ENCODE measurements at places on chromosomes 4 and X.

DNA sequence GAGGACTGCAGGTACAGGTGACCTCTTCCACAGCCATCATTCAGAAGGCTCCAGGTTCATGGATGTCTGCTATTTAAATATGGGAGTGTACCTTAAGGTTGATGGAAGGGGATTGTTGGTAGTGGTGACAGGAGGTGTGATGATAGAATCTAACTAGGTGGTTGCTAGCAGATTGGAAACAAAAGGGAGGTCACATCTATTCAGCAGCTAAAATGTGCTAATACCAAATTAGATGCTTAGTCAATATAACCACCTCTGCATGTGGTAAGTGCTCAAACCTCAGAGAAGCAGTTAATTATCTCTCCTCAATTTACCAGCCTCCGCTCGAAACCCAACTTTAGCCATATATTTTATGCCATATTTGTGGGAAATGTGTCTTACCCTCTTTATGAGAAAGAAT, 98.7 kb upstream of the CCSER1 start:
- no peak for DNase-seq

- DNase-seq: no peak
These were observed 34.0 kb downstream of the WDFY3 start for GRCh38 chr4:84932462-84932861.

DNA sequence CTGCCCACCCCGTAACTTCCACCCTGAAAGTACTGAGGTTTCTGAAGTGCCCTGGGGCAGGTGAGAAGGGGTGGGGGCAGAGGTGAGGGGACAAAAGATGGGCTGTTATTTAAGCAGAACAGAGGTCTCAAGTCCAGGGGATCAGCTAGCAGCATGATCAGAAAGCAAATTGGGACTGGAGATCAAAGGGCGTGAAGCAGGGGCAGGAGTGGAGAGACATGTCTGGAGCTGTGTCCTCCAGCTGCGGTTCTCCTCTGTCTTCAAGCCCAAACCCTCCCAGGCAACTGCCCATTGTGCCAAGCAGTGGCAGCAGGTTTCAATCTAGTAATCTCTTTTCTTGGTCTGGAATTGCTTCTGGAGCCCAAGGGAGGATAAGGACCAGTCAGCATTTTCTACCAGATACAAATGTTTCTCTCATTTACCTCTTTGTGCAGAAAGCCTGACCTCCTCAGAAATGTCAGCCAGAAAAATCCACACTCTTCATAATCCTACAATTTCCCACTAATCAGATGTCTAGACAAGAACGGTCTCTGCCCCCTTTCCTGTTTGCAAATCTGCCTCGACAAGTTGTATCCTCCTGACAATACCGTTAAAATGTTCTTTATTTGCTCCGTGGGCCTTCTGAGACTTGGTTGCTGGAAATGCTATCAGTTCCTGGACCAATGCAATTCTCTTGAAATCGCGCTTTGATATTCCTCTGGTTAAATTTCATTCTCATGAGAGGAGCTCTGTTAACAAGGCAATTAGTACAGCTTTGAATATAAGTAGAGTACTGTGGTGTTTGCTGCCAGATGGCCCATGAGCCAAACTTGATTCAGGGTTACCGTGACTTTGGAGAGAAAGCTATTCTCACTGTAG, 23.2 kb upstream of the RASL11B start:
- DNase-seq: no peak

DNA sequence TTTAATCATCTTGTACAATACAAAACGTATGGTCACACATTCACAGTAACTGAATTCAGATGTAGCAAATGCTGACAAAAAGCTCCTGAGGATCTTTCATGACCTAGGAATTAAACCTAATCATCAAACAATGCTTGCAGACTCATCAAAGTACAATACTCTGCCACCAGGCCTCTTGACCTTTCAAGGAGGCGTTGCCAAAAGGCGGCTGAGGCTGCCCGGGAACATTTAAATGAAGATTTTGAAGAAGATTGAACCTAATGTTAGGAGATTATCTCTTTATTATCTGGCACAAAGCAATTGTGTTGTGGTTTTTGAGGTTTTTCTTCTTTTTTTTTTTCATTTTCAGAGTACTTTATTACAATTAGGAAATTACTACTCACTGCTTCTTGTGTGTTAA, 340.5 kb downstream of the GALNTL6 start:
- no peak for DNase-seq

DNA sequence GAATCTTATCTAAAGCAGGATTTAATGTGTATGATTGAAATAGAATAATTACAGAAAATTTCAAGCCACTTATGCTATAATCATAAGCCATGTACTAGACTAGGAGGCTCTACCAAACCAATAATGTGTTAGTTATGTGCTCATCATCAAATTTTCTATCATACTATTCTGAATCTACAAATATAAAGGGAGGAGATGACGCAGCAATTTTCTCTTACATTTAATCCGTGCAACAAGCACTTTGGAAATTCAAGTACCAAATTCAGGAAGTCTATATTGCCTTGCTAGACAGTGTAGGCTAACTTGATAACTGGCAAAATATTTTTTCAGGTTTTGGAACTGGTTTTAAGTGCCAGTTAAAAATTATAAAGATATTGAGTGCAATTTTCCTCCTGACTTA, 283.5 kb downstream of the C4orf33 start:
- DNase-seq: no peak
